ENCODE measurements at places on chromosomes 3 and 15.
A peak's percentile ranks its signal among the peaks of the same experiment; 100 is the strongest.

GRCh38 chr15:99413955-99414754 is 151.6 kb upstream of the MEF2A start:
- no peak for DNase-seq

DNA sequence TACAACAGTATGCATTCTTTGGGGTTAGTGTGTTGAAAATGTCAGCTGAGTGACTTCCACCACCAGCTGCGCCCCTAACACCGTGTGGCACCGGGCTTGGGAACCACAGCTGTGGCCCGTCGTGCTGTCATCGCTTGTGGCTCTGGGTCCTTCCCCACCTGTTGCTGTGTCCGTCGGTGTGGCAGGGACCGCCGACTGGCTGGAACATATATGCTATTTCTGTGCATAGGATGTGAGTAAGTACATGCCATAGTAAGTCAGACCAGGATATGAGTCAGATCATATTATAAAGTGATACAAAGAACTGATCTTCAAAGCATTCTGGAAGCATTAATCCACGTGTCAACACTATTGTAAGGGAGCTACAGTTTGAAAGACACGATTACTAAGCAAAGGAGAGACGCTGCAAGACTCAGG is 31.9 kb downstream of the EHD4 start:
- no peak for DNase-seq

- DNase-seq, result no peak
These were observed 44.7 kb downstream of the USP50 start for GRCh38 chr15:50501815-50502214.

DNA sequence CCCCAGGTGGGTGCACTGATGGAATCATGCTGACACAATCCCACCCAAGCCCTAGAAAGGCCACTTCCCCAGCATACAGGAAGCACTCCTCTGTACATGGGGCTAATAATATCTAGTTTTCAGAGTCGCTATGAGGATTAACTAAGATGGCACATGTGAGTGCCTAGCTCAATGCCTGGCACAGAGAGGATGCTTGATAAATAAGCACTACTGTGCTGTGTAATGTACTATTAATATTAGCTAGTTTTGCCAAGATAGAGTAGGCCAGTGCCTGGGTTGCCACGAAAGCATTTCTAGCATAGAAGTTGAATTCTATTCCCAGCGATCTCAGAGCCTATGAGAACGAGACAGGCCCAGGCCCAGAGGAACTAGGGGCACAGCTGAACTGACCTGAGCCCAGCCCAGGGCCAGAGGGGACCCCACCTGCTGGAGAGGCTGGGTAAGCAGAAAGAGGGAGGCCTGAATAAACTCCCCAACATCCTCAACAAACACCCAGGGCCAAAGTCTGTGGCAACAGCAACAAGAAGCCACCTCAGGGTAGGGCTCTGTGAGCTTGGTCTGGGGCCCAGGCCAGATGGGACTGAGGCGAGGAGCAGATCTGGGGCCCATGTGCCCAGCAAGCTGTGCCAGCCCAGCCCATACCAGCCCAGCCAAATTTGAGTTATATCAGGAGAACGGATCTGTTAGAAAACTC is 7.6 kb upstream of the SEMA7A start:
- no peak for DNase-seq

GRCh38 chr3:2765002-2765579 is 345.1 kb downstream of the IL5RA start:
- no peak for DNase-seq

GRCh38 chr3:170520996-170521395 is 64.9 kb downstream of the SLC7A14 start:
- DNase-seq, result peak; percentile 33

DNA sequence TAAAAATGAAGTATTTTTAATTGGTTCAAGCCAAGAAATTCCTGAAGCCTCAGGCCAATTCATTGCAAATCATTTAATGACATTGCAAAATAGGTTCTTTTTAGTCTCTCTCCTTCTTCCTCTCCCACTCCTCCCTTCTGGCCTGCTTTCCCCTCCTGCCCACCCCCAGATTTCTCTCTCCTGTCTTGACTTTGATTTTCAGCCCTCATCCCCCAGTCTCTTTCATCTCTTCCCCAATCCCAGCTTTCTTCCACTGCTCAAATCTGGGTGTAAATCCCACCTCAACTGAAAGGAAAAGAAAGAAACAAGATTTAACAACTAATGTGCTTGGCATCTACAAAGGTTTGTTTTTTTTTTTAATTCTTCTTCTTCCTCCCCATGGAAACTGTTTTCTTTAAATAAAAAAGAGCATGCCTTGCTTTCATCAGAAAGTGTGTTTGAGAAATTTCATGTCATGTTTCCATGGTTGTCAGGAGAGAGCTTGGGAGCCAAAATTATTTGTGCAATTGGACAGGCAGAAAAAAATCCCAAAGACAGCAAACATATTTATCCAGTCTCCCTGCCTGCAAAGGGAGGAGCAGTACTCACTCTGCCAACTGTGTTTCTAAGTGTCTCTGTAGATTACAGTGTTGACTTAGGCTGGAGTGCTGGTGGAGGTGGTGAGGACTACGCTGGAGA is 50.4 kb downstream of the BOC start:
- DNase-seq, result no peak

GRCh38 chr15:26525096-26525495 is 247.8 kb downstream of the GABRB3 start:
- no peak for DNase-seq

DNA sequence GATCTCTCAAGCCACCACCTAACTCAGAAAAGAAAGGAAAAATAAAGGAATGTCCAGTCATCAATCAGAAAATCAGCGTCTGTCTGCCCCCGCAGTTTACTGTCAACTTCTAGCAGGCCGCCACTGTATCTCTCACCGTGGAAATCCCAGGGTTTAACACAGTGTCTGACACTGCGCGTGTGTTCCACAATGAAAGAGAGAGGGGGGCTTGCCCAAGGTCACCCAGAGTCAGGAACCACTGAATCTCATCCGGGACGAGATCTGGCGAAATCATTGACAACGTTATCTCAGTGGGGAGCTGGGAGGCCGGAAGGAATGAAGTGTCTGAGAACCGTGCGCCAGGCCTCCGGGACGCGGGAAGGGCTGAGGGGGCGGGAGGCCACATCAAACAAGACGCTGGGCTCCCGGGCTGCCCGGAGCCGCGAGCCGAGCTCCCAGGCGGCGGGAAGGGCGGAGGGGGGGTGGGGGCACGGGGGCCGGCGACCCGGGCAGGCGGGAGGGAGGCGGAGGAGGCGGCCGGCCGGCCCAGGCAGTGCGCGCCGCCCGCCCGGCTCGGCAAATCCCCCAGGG is 2.2 kb upstream of the HES1 start:
- no peak for DNase-seq

DNA sequence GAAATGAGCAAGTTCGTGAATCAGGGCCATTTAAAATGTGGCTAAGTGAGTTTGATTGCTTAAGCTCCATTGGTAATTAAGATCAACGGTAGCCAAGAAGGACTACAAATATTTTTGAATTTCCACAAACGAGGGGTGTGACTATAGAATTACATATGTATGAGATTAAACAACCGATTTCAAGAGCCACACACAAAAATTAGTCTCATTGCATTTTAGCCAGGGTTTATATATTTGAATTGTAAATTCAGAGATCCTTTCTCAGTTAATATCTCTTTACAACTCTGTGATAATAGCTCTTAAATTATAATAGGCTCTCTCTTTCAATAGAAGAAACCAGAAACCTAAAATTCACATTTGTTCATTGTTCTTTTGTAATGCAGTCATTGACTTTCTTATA is 325.6 kb upstream of the ICE2 start:
- no peak for DNase-seq

DNA sequence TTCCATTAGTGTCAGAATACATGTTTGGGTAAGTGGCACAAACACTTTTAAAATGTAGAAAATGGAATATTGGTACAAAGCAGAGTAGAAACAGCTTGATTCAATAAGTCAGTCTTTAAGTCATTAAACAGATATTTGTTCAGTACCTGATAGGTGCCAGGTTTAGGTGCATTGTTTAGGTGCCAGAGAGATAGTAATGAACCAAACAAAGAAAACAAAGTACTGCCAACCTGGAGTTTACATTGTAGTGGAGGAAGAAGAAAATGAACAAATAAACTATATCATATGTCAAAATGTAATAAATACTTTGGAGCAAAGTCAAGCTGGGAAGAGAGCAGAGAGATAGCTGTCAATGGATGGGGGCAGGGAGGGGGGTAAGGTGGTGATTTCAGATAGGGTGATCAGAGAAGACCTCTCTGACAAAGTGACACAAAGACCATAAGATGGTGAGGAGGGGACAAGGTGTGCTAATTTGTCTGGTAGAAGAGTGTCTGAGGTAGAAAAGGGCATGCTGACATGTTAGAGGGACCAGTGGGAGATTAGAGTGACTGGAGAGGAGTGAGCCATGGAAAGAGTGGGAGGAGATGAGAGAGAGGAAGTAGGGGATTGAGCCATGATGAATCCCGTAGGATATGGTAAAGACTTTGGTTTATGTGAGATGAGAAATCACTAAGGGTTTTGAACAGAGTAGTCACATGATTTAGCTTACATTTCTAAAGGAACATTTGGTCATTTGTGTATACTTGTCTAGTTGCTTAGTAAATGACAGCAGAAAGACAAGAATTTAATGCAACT is 128.2 kb downstream of the UBE2E2 start:
- no peak for DNase-seq

GRCh38 chr15:60213377-60214000 is 184.3 kb downstream of the ANXA2 start:
- no peak for DNase-seq

DNA sequence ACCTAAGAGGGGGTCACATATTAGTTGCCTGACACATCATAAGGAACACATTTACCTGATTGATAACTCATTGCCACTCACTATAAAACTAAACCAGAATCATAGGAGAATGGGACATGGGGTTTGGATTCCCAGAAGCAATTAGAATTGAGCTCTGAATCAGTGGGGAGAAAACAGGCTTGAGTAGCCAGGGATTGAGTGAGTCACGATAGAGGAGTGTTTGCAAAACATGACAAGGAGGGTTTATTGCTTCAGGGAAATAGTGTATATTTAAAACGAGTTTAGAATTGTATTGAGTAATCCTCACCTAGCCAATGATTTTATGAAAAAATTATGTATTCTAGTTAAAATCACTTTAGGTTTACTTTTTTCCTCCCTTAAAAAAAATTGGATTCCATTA is 101.1 kb upstream of the THRB start:
- DNase-seq, result no peak

DNA sequence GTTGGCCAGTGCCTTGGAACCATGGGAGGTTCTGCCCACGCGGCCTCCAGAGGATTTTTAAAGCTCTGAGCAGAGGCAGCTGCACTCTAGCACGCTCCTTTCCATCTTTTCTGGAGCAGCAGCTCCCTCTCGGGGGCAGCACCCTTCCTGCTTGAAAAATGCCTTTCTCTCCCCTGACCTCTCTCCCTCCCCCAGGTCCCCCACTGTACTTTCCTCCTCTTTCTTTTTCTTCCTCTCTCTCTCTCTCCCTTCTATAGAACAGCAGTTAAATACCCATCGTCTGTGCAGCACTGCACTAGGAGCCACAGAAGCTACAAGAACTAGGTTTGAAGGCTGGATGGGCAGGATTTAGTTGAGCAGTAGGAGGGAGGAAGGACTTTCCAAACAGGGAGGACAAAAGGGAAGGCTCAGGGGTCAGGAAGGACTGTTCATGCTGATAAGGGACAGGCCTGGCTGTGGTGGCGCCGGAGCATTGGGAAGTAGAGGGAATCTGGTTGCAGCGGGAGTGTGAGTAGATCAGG is 4.4 kb downstream of the ALPK3 start:
- DNase-seq, result no peak

DNA sequence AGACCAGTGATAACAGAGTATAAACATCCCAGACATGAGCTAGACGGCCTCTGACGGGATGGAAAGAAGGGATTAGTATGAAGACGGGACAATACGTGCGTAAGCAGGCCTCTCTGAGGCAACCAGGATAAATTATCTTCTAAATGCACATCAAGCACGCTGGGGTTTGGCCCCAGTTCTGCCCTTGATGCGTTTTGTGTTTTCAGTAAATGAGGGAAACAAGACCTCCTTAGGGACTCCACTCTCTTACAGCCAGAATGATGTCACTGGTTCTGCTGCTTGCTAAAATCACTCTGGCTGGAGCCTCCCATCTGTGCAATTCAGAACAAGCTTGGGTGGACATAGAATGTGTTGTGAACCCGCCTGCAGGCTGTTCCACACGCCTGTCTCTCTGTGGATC is 156.0 kb upstream of the MCTP2 start:
- no peak for DNase-seq

GRCh38 chr3:52983828-52984227 is 62.0 kb downstream of the SFMBT1 start:
- DNase-seq, result no peak

DNA sequence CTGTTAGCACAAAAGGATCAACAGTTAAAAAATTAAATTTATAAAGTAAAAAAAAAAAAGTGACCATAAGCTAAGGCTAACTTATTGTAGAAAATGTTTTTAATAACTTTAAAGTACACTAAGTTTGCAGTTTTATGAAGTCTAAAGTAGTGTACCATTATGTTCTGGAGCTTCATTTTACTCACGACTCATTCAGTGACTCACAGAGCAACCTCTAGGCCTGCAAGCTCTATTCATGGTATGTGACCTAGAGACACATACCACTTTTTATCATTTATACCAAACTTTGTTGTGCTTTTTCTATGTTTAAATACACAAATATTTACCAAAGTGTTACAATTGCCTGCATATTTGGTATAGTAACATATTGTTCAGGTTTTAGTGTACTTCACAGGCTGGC is 1552.3 kb downstream of the OTOL1 start:
- no peak for DNase-seq

GRCh38 chr3:30107531-30107930 is 498.9 kb upstream of the TGFBR2 start:
- no peak for DNase-seq

DNA sequence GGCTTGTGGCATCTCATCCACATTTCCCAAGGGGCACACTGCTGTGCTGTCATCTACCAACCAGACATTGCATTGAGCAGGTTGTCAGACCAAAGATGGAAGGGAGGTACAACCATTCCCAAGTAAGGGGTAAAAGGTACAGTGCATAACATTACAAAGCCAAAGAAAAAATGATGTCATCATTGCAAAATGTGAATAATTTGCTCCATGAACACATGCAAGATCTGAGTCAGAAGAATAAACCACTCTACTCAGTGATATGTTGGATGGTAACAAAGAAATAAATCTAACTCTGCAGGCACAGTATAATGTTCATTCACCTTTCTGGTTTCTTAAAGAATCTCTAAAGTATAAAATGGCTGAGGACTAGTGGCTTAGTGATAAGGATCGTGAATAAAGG is 202.7 kb downstream of the MAGI1 start:
- DNase-seq, result no peak

DNA sequence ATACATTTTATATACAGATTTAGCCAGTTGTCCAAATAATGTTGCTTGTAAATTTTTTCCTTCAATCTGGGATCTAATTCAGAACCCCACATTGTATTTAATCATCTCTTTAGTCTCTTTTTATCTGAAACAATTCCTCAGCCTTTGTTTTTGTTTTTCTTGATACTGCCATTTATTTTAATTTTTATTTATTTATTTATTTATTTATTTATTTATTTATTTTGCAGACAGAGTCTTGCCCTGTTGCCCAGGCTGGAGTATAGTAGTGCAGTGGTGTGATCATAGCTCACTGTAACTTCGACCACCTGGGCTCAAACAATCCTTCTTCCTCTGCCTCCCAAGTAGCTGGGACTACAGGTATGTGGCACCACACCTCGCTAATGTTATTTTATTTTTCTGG is 61.5 kb downstream of the CHCHD4 start:
- DNase-seq, result no peak

GRCh38 chr15:96343113-96344059 is 12.9 kb downstream of the NR2F2 start:
- DNase-seq, result no peak
